ENCODE measurements at places on chromosomes 2 and 18. TPM values are rescaled to one million over a fixed set of nuclear protein-coding genes. Genes with fewer than 3 reads are reported as not detected.

KCNK3 gene
- total RNA-seq = not detected

GRCh38 chr2:238642973-238643372 lies 204.9 kb upstream of the TWIST2 start:
- peaks cover 14% of the 10 kb centered on the region for H3K4me1 ChIP-seq
- DNase-seq = no peak
- no peaks in the 10 kb centered on the region for H3K36me3 ChIP-seq
- peaks cover 2% of the 10 kb centered on the region for H3K27me3 ChIP-seq
- H3K27ac ChIP-seq = no peak overlapping the region

MARCHF4 gene
- not detected for total RNA-seq

CRYBA2 gene
- total RNA-seq = not detected

TXNDC2 gene
- total RNA-seq = 0.39 TPM

GNLY gene
- 21.9 TPM for total RNA-seq

GRCh38 chr2:108575132-108575966 lies 41.1 kb downstream of the LIMS1 start:
- H3K4me1 ChIP-seq = peaks cover 26% of the 10 kb centered on the region
- H3K27me3 ChIP-seq = no peaks in the 10 kb centered on the region
- no peak overlapping the region for H3K27ac ChIP-seq
- H3K36me3 ChIP-seq = no peaks in the 10 kb centered on the region
- no peak overlapping the region for H3K4me3 ChIP-seq
- no peak for DNase-seq

GPAT2 gene
- 19.1 TPM for total RNA-seq

DNA sequence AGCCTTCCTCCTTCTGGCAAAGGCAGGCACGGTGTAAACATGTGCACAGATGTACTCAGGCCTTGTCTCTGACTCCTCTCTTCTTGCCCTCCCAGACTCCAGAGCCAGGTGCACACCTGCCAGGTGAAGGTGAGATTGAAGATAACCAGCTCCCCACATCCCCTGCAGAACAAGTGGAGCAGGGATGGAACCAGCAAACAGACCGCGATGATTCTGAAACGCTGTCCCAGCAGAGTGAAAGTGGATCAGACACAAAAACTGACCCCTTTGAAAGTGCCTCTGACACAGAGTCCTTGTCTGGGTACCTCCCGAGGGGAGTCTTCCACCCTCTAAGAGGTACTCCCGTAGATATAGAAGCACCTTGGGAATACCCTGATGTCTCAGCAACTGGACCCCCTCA lies 77.2 kb downstream of the ARHGEF4 start:
- no peaks in the 10 kb centered on the region for H3K36me3 ChIP-seq
- H3K4me3 ChIP-seq = no peak overlapping the region
- DNase-seq = no peak
- no peak overlapping the region for H3K27ac ChIP-seq
- no peaks in the 10 kb centered on the region for H3K4me1 ChIP-seq

DNA sequence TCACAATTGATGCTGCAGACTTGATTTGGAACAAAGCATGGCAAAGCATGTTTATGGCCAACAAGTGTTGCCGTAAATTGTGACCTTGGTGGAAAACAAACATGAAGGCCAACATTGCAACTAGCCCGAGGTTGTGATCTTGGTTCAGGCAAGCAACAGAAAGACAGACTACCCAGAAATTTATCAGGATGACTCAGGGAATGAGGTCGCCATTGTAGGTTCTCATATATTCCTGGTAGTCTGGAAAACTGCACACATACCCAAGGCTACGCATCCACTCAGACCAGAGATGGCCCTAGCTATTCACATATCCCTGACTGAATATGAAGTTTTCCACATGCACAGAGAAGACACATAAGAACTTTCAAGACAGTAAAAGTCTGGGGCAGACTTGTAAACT lies 30.1 kb downstream of the CYP1B1 start:
- H3K27ac ChIP-seq = no peak overlapping the region
- H3K4me1 ChIP-seq = peaks cover 5% of the 10 kb centered on the region
- H3K4me3 ChIP-seq = no peak overlapping the region
- no peaks in the 10 kb centered on the region for H3K36me3 ChIP-seq
- peaks cover 22% of the 10 kb centered on the region for H3K27me3 ChIP-seq

GRCh38 chr2:30662268-30663131 lies 144.7 kb downstream of the CAPN13 start:
- no peaks in the 10 kb centered on the region for H3K4me1 ChIP-seq
- no peak overlapping the region for H3K4me3 ChIP-seq
- H3K36me3 ChIP-seq = no peaks in the 10 kb centered on the region
- DNase-seq = no peak
- H3K27me3 ChIP-seq = peaks cover 2% of the 10 kb centered on the region
- H3K27ac ChIP-seq = no peak overlapping the region

DNA sequence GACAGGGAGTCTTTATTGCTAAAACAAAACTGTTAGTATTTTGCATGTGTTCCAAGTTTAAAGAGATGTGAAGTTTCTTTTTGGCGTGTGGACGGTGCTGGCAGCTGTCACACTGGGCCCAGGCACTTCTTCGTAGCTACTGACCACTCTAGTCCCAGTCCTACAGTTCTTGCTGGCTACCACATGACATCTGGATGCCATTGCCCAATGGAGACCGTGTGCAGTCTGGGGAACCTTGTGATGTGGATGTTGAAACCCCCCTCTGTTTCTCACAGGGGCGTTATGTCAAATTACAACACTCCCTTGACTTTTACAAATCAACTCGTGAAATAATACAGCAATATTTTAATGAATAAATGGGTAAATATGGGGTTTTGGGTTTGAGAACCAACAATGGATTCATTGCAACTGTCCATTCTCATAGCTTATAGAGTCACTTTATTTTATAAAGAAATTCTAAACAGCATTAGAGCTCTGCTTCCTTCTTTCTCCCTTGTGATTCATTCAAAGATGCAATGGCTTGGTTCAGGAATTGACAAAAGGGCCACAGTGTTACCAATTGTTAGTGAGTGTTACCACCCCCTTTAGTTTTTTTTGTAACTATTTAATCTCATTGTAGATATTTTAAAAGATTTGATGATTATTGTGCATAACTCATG lies 1.2 kb downstream of the GPD2 start:
- H3K27ac ChIP-seq = peak overlapping the region; percentile 98
- no peak for DNase-seq
- H3K36me3 ChIP-seq = peaks cover 32% of the 10 kb centered on the region
- peaks cover 35% of the 10 kb centered on the region for H3K4me1 ChIP-seq

SLC38A11 gene
- total RNA-seq = not detected

EMX1 gene
- not detected for total RNA-seq

DNA sequence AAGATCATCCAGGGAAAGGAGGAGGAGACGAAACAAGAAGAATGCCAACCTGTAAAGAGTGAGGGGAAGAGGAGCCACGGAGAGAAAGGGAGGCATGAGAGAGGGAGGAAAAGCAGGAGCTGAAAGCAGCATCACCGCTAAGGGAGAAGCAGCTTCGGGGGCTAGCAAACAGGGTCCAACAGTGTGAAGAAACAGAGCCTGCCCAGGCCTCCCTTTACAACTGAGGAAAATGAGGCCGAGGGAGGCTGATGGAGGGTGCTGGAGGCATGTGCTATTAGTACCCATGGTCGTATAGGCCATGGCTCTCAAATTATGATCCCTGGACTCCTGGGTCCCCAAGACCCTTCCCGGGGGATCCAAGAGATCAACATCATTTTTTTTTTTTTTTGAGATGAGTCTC lies 50.4 kb upstream of the ASPRV1 start:
- no peak for DNase-seq
- H3K27me3 ChIP-seq = no peaks in the 10 kb centered on the region
- H3K4me3 ChIP-seq = no peak overlapping the region
- H3K27ac ChIP-seq = no peak overlapping the region
- peaks cover 25% of the 10 kb centered on the region for H3K36me3 ChIP-seq
- H3K4me1 ChIP-seq = peaks cover 18% of the 10 kb centered on the region

DNA sequence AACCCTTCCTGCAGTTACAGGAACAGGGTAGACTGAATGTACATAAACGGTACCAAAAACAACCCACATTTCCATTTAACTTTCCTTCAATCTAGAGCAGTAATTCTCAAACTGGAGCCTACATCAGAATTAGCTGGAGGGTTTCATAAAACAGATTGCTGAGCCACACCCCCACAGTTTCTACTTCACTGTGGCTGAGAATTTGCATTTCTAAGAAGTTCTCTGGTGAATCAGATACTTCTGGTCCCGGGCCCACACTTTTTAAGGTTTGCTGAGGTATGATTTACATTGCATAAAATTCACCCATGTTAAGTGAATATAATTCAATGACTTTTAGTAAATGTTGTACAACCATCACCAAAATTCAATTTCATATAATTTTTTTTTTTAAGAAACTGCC lies 113.7 kb downstream of the SRBD1 start:
- peaks cover 22% of the 10 kb centered on the region for H3K36me3 ChIP-seq
- H3K27ac ChIP-seq = peak overlapping the region; percentile 85
- H3K4me1 ChIP-seq = peaks cover 36% of the 10 kb centered on the region
- DNase-seq = no peak
- peak overlapping the region; percentile 18 for H3K4me3 ChIP-seq

FBXO48 gene
- 1.3 TPM for total RNA-seq

SYT4 gene
- total RNA-seq = not detected

GRCh38 chr2:208491641-208492040 lies 85.0 kb downstream of the PTH2R start:
- no peaks in the 10 kb centered on the region for H3K36me3 ChIP-seq
- no peak for DNase-seq
- H3K27me3 ChIP-seq = no peaks in the 10 kb centered on the region
- H3K4me1 ChIP-seq = no peaks in the 10 kb centered on the region
- no peak overlapping the region for H3K27ac ChIP-seq
- H3K4me3 ChIP-seq = no peak overlapping the region

DNA sequence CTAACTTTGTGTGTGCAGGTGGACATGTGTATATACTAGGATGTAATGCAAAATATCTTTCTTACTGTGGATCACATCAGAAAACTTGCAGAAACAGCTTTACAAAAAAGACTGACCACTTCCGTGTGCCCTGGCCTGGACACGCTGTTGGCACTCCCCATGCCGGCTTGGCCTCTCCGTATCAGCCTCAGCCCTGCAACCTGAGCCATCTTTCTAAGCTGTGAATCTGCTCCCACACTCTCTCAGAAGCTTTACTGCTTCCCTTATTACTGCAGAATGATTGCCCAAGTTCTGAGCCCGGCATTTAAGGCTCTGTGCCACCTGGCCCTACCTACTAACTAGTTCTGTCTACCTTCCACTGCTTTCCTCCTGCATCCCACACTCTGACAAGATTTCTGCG lies 37.8 kb downstream of the MYO7B start:
- H3K4me3 ChIP-seq = no peak overlapping the region
- peaks cover 7% of the 10 kb centered on the region for H3K4me1 ChIP-seq
- H3K27ac ChIP-seq = no peak overlapping the region
- H3K36me3 ChIP-seq = no peaks in the 10 kb centered on the region
- no peak for DNase-seq

UGT1A8 gene
- total RNA-seq = not detected

GRCh38 chr2:127527001-127527804 lies 914 bp upstream of the IWS1 start:
- peaks cover 2% of the 10 kb centered on the region for H3K27me3 ChIP-seq
- H3K36me3 ChIP-seq = peaks cover 18% of the 10 kb centered on the region
- peak overlapping the region; percentile 93 for H3K4me3 ChIP-seq
- no peak for DNase-seq

PMAIP1 gene
- total RNA-seq = 41.8 TPM

GRCh38 chr2:86441882-86442641 lies 891 bp downstream of the KDM3A start:
- H3K36me3 ChIP-seq = peaks cover 71% of the 10 kb centered on the region
- H3K4me1 ChIP-seq = peaks cover 43% of the 10 kb centered on the region
- peak overlapping the region; percentile 93 for H3K4me3 ChIP-seq
- no peaks in the 10 kb centered on the region for H3K27me3 ChIP-seq

- no peak for DNase-seq
- H3K27ac ChIP-seq = no peak overlapping the region
- peaks cover 9% of the 10 kb centered on the region for H3K27me3 ChIP-seq
- H3K36me3 ChIP-seq = no peaks in the 10 kb centered on the region
- H3K4me3 ChIP-seq = no peak overlapping the region
Measured at GRCh38 chr2:222269132-222269531, 29.7 kb downstream of the PAX3 start.

GKN1 gene
- not detected for total RNA-seq

GRCh38 chr2:219631406-219631891 lies 4.0 kb downstream of the SLC4A3 start:
- peaks cover 12% of the 10 kb centered on the region for H3K27me3 ChIP-seq
- H3K27ac ChIP-seq = no peak overlapping the region
- DNase-seq = no peak
- H3K4me1 ChIP-seq = no peaks in the 10 kb centered on the region

DNA sequence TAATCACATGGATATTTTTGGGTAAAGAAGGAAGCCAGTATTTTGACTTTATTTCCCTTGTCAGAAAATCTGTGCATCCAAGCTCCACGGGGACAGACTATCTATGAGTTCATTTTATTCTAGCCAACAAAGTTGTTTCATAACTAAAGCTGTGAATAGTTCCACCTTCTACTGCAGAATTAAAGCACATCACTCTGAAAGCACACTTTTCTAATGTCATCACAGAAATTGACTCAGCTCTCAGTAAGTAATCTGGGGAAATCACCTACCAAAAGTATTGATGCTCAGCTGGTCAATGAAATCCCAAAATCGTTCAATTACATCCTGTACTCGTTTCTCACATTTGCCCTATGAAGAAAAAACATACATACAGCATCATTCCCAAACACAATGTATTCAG lies 19.1 kb downstream of the IAH1 start:
- DNase-seq = no peak
- H3K4me3 ChIP-seq = no peak overlapping the region
- H3K27ac ChIP-seq = no peak overlapping the region
- H3K27me3 ChIP-seq = no peaks in the 10 kb centered on the region
- H3K36me3 ChIP-seq = peaks cover 84% of the 10 kb centered on the region

DNA sequence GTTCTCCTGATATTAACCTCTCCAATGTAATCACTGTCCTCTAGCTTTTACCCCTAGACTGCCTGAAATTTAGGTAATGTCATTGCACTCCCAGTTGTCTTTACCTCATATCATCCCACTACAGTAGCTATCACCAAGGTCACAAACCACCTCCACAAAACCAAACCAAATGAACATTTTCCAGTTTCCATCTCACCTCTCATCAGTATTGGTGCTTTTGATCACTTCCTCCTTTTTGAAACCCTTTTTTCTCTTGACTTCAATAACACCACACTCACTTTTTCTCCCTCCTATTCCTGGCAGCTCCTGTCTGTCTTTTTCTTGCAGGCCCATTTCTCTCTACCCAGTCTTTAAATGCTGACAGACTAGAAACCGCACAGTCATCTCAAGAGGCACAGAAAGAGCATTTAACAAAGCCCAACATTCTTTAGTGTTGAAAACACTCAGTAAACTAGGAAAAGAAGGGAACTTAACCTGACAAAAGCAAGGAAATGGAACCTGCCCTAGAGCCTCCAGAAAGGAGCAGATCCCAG lies 95.9 kb upstream of the SIX2 start:
- peaks cover 16% of the 10 kb centered on the region for H3K4me1 ChIP-seq
- peaks cover 15% of the 10 kb centered on the region for H3K27me3 ChIP-seq
- DNase-seq = no peak
- peak overlapping the region; percentile 32 for H3K27ac ChIP-seq

- peaks cover 76% of the 10 kb centered on the region for H3K27me3 ChIP-seq
- no peak overlapping the region for H3K27ac ChIP-seq
- peaks cover 3% of the 10 kb centered on the region for H3K4me1 ChIP-seq
- H3K4me3 ChIP-seq = no peak overlapping the region
- no peaks in the 10 kb centered on the region for H3K36me3 ChIP-seq
- no peak for DNase-seq
Measured at GRCh38 chr2:45000341-45000901, 8.8 kb downstream of the SIX2 start.

Data from activated T-helper 2 cell treated with anti-CD3 and anti-CD28 coated beads, Interferon-gamma antibody, Interleukin-2, Interleukin-4, amounts not matched to agents 10 μg/mL and 5 μg/mL and 100 μg/mL, durations not matched to agents 14 hours and 24 hours and 36 hours (primary cell).